Endodermal cell (in vitro differentiated cells): ENCODE measurements at places on chromosomes 6 and 20. TPM values are rescaled to one million over a fixed set of nuclear protein-coding genes. Genes with fewer than 3 reads are reported as not detected.

Gene ZC2HC1B
- not detected in 3 replicates for total RNA-seq

Gene ZBP1
- total RNA-seq, result not detected in 2 replicates

Gene BPIFB2
- not detected in 2 replicates for total RNA-seq

Gene MYCT1
- total RNA-seq, result 7.9 to 9.9 TPM (median 8.8 TPM) in 3 replicates

Gene DTD1
- total RNA-seq, result 34.2 to 44.9 TPM (median 34.3 TPM) in 3 replicates

Gene BCKDHB
- total RNA-seq, result 30.5 to 49.2 TPM (median 35.1 TPM) in 3 replicates

Gene SASH1
- 4.6 to 19.2 TPM (median 4.8 TPM) in 3 replicates for total RNA-seq

Gene ARMC2
- 6.4 to 9.0 TPM (median 8.3 TPM) in 3 replicates for total RNA-seq

Gene TCP11
- total RNA-seq, result not detected in 2 replicates

GRCh38 chr6:153215242-153215641 is 84.2 kb upstream of the RGS17 start:
- no peak for DNase-seq
- no peak overlapping the region for H3K4me3 ChIP-seq
- peaks cover 5% of the 10 kb centered on the region for H3K4me1 ChIP-seq
- no peak overlapping the region for H3K27ac ChIP-seq
- no peaks in the 10 kb centered on the region for H3K36me3 ChIP-seq

- no peak for DNase-seq
- no peaks in the 10 kb centered on the region for H3K4me1 ChIP-seq
- peak overlapping the region; percentile 51 for H3K27ac ChIP-seq
- H3K4me3 ChIP-seq, result no peak overlapping the region
- H3K27me3 ChIP-seq, result no peaks in the 10 kb centered on the region
Measured at GRCh38 chr6:22880686-22881433, 311.5 kb downstream of the HDGFL1 start.

DNA sequence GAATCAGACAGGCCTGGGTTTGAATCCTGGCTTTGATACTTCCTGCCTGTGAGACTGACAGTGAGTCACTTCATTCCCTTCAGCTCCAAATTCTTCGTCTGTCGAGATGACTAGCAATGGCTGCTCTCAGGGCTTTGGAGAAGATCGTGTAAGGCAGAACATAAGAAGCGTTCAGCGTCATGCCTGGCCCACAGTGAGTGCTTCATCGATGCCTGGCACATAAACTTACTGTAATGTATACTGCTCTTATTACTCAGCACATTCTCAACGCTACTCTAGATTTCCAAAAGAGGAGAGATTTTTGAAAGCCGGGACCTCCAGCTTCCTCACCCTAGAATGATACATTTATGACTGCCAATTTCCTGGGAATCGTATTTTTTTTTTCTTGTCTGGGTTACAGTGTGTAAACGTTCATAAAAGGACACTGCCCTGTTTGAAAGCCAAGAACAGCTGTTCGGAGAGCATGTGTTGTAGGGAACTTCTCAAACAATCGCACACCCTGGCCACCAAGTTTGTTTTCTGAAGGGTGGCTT is 16.2 kb upstream of the BCAS1 start:
- H3K27me3 ChIP-seq, result no peaks in the 10 kb centered on the region
- no peak overlapping the region for H3K4me3 ChIP-seq

DNA sequence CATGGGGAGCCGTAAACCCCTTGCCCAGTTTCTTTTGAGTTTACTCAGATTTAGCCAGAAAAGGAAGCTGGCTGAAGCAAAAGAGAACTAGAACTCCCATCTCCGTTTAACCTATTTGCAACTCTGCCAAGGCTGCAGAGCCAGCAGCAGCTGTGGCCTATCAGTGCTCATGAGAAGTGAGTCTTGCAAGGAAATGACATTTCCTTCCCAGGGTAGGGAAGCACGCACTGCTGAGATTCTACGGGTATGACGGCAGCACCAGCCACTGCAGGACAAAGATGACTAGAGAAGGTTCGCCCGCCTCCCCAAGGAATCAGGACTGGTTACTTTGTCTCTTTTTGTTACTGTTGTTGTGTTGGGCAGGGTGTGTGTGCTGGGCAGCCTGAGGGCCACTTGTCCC is 47.6 kb downstream of the PPP1R3G start:
- no peak overlapping the region for H3K27ac ChIP-seq
- H3K4me1 ChIP-seq, result no peaks in the 10 kb centered on the region
- no peak overlapping the region for H3K4me3 ChIP-seq
- no peaks in the 10 kb centered on the region for H3K36me3 ChIP-seq

- H3K27ac ChIP-seq, result no peak overlapping the region
- H3K4me3 ChIP-seq, result peak overlapping the region; percentile 75
- H3K27me3 ChIP-seq, result peaks cover 98% of the 10 kb centered on the region
- peak; percentile 70 for DNase-seq
Measured at GRCh38 chr6:37696841-37697662, 631 bp downstream of the MDGA1 start.

- no peak for DNase-seq
- no peaks in the 10 kb centered on the region for H3K27me3 ChIP-seq
- H3K36me3 ChIP-seq, result peaks cover 35% of the 10 kb centered on the region
- H3K4me3 ChIP-seq, result no peak overlapping the region
- H3K4me1 ChIP-seq, result peaks cover 2% of the 10 kb centered on the region
- H3K27ac ChIP-seq, result no peak overlapping the region
Measured at GRCh38 chr6:621931-622330, 35.0 kb downstream of the HUS1B start.

DNA sequence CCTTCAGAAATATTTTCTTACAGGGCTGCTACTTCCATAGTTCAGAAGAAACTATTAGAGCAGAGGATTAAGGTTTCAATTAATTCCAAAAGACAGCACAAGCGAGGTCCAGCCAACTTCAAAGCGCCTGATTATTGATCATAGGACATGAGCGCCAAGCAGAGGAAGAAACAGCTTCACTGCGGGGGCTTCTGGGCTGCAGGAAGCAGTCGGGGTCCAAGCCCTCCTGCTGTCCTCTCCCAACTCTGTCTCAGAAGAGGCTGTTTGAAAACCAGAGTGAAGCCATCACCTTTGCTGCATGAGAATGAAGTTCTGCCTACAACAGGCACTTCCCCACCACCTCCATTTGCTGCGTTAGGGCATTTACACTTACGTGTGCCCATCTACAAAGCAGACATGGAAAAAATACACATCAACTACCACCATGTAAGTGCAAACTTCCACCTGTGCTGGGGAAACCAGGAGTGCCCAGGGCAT is 23.9 kb downstream of the SUMO4 start:
- H3K4me3 ChIP-seq, result no peak overlapping the region
- no peak for DNase-seq
- no peaks in the 10 kb centered on the region for H3K36me3 ChIP-seq
- no peaks in the 10 kb centered on the region for H3K27me3 ChIP-seq

DNA sequence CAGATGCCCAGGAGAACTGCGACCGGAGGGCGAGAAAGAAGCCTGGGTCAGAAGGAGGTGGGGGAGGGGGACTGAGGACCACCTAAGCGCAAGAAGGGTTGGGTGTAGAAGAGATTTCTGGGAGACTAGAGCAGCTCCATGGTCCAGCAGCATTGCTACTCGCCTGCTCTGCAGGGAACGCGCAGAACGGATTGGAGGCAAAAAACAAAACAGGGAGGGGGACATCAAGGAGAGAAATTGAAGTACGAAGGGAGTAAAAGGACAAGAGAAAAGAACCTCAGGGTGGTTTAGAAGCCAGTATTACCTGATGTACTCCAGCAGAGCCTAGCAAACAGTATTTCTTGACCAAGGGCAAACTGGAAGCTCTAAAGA is 537 bp upstream of the GABBR1 start:
- peaks cover 10% of the 10 kb centered on the region for H3K27me3 ChIP-seq
- H3K36me3 ChIP-seq, result no peaks in the 10 kb centered on the region
- DNase-seq, result no peak
- no peaks in the 10 kb centered on the region for H3K4me1 ChIP-seq
- H3K27ac ChIP-seq, result peak overlapping the region; percentile 79

GRCh38 chr6:45555981-45556771 is 178.4 kb upstream of the SUPT3H start:
- H3K4me1 ChIP-seq, result no peaks in the 10 kb centered on the region
- no peaks in the 10 kb centered on the region for H3K36me3 ChIP-seq
- H3K27ac ChIP-seq, result no peak overlapping the region
- no peaks in the 10 kb centered on the region for H3K27me3 ChIP-seq
- no peak for DNase-seq

DNA sequence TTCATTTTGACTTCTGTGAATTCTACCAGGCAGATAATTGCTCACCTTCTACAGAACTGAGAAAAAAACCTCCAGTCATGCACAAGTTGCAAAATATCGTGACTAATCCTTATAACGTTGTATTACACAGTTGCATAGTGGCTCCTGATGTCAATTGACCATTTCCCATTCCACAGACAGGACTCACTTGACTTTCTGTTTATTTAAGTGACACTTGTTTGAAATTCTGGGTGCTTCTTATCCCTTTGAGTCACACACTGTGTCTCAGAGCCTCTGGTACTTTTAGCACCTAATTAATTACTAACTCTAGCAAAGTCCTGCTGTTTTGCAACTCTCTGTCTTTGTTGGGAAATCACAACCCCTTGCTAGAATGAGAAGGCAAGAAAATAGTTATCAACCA is 16.2 kb upstream of the RSPO3 start:
- no peaks in the 10 kb centered on the region for H3K27me3 ChIP-seq
- H3K27ac ChIP-seq, result no peak overlapping the region
- no peaks in the 10 kb centered on the region for H3K4me1 ChIP-seq
- no peaks in the 10 kb centered on the region for H3K36me3 ChIP-seq
- H3K4me3 ChIP-seq, result no peak overlapping the region
- no peak for DNase-seq

GRCh38 chr6:56683882-56684281 is 41.2 kb upstream of the DST start:
- H3K4me1 ChIP-seq, result peaks cover 3% of the 10 kb centered on the region
- H3K4me3 ChIP-seq, result no peak overlapping the region
- DNase-seq, result no peak
- H3K36me3 ChIP-seq, result no peaks in the 10 kb centered on the region
- H3K27ac ChIP-seq, result no peak overlapping the region
- H3K27me3 ChIP-seq, result no peaks in the 10 kb centered on the region

GRCh38 chr6:53728570-53729194 is 63.1 kb upstream of the KLHL31 start:
- H3K27ac ChIP-seq, result no peak overlapping the region
- no peak overlapping the region for H3K4me3 ChIP-seq
- no peaks in the 10 kb centered on the region for H3K36me3 ChIP-seq
- DNase-seq, result peak; percentile 84
- H3K4me1 ChIP-seq, result peaks cover 4% of the 10 kb centered on the region
- H3K27me3 ChIP-seq, result no peaks in the 10 kb centered on the region

DNA sequence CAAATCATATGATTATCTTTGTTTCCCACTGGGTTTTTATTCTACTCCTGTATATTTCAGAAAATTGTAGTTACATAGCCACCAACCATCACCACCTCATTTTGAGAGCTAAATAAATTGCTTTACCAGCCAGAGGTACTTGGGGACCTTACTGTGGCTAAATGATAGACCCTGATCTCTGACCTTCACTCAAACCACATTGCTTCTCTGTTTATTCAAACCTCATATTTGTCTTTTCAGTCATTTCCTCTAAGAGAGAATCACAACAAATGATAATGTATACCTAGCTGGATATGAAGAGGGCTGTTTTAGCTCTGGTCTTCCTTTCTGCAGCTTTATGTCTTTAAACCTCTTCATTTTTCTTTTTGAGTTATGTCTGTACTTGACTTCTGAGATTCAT is 142.8 kb downstream of the ADGB start:
- no peak overlapping the region for H3K4me3 ChIP-seq
- no peaks in the 10 kb centered on the region for H3K27me3 ChIP-seq
- no peaks in the 10 kb centered on the region for H3K4me1 ChIP-seq
- H3K27ac ChIP-seq, result no peak overlapping the region
- H3K36me3 ChIP-seq, result no peaks in the 10 kb centered on the region
- no peak for DNase-seq

GRCh38 chr6:3527651-3527977 is 70.8 kb upstream of the SLC22A23 start:
- H3K36me3 ChIP-seq, result no peaks in the 10 kb centered on the region
- peaks cover 15% of the 10 kb centered on the region for H3K4me1 ChIP-seq
- H3K27me3 ChIP-seq, result no peaks in the 10 kb centered on the region
- peak overlapping the region; percentile 39 for H3K4me3 ChIP-seq
- H3K27ac ChIP-seq, result no peak overlapping the region

DNA sequence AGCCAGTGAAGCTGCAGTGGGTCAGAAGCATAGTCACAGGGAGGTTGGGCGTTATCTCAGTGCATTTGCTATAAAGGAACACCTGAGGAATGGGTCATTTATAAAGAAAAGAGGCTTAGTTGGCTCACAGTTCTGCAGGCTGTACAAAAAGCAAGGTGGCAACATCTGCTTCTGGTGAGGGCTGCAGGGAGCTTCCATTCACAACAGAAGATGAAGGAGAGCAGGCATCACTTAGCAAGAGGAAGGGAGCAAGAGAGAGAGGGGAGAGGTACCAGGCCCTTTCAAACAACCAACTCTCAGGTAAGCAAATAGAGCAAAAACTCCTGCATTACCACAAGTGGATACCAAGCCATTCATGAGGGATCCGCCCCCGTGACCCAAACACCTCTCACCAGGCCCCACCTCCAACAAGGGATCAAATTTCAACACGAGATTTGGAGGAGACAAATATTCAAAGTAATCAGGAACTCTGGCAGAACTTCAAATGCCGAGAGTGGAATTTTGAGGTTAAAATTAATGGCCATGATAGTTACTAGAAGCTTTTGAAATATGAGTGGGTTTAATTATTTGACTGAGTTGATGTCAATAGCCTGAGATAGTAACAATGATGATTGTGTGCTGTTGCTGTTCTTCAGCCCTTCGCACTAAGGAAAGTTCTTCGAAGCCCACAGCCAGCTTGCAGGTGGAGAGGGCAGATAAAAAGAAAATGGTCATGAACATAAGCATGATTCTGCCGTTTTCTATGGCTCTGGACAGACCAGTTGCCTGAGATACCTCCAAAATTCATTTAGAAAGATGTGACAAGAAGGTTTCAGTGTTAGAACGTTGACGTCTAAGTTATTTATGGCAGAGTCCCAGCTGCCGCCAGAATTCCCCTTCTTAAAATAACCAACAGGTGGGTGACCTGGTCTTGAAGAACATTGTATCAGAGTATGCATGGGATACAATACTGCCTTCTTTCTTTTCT is 55.3 kb upstream of the ADTRP start:
- H3K4me1 ChIP-seq, result peaks cover 3% of the 10 kb centered on the region
- DNase-seq, result peak; percentile 65
- no peaks in the 10 kb centered on the region for H3K27me3 ChIP-seq
- no peak overlapping the region for H3K4me3 ChIP-seq
- H3K27ac ChIP-seq, result no peak overlapping the region

- H3K36me3 ChIP-seq, result no peaks in the 10 kb centered on the region
- H3K4me3 ChIP-seq, result no peak overlapping the region
- no peaks in the 10 kb centered on the region for H3K27me3 ChIP-seq
- peaks cover 10% of the 10 kb centered on the region for H3K4me1 ChIP-seq
- no peak for DNase-seq
Measured at GRCh38 chr6:20574355-20574754, 40.1 kb downstream of the CDKAL1 start.

GRCh38 chr6:75272145-75272840 is 12.3 kb downstream of the TMEM30A start:
- H3K27ac ChIP-seq, result no peak overlapping the region
- H3K27me3 ChIP-seq, result no peaks in the 10 kb centered on the region
- H3K4me3 ChIP-seq, result no peak overlapping the region
- H3K36me3 ChIP-seq, result peaks cover 33% of the 10 kb centered on the region
- no peak for DNase-seq
